ENCODE measurements at places on chromosomes 7 and 10.

DNA sequence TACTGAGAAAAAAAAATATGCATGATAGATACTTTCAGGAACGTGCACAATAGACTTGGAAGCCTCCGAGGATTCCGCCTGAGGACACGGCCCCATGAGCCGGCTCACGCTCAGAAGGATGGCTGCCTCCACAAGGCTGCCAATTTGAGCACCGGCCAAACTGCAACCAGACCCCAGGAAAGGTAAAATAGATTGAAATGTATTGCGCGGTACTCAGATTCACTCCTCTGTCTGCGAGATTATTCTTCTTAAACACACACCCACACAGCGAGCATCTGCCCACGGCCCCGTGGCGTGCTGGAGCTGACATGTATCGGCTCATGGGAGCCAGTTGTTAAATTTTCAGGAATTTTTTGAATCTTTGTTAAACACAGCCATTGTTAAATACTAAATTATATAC, 653.2 kb upstream of the MKI67 start:
- no peak for DNase-seq

DNA sequence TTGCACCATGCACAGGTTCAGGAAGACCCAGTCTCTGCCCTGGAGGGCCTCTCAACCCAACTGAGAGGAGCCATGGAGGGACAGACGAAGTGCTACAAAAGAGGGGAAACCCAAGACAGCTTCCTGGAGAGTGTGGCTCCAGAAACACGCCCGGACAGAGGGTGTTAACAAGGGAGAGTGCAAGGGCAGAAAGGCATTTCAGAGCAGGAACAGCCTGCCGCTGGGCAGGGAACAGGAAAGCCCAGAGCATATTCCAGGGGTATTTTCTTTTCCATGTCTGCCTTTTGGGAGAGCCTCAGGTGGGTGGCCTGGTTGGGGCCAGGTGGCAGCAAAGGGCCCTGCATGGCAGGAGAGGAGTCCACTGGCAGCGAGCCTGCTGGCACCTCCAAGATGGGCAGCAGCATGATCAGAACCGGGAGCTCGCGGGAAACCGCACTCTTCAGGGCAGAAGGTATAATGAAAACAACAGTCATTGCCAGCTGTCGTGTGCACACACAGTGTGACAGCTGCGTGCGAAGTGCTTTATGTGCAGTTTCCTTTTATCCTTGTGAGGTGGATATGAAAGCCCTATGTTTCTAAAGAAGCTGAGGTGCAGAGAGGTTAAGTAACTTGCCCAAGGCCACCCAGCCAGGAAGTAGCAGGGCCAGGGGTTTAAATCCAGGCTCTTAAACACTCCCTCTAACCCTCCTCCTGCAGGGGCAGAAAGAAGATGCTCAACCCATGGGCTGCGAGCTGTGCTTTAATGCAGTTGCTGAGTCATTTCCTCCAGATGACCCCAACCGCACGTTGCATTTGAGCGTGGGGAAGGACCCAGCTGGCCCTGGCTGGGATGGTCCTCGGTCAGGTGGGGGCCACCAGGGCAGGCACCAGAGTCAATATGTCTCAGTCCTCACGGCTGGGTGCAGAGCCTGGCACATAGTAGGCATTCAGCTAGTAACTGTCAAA, 128.6 kb downstream of the OAT start:
- DNase-seq = peak; percentile 43

DNA sequence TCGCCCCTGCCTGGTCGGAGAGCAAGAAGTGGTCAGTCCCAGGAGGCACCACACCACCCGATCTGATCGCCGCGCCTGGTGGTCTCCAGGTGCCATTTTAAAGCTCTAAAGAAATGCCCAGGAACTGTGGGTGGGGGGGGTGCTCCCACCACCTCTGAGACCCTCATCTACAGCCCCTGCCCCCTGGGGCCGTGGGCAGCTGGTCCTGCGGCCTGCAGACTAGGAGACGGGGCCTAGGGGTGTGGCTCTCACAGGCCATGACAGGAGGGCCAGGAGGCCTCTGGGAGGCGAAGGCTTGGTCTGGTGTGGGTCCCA, 55.8 kb upstream of the TNRC18 start:
- no peak for DNase-seq

- DNase-seq = no peak
Measured at GRCh38 chr7:80630608-80631405, 7.6 kb upstream of the CD36 start.

DNA sequence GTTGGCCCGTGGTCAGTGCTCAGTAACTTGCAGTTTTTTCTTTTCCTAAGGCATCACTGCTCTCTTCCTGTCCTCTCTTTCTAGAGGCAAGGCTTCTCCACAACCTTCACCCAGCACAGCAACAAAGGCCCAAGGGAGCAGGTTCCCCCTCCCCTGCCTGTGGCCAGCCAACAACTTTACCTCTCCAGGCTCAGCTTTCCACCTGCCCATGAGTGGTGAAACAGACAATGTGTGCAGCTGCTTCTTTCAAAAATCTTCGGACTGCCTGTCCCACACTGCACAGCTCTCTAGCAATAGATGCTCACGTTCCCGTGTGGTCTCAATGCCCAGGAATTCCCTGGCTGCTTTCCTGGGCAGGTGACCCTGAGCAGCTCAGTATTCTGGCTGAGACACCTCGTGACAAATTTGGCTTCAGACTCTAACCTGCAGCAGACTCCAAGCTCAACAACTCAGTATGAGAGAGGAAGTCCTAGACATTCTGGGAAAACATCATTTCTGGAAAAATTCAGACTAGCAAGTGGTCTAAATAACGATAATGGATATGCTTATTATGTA, 28.9 kb upstream of the TMEM72 start:
- no peak for DNase-seq

DNA sequence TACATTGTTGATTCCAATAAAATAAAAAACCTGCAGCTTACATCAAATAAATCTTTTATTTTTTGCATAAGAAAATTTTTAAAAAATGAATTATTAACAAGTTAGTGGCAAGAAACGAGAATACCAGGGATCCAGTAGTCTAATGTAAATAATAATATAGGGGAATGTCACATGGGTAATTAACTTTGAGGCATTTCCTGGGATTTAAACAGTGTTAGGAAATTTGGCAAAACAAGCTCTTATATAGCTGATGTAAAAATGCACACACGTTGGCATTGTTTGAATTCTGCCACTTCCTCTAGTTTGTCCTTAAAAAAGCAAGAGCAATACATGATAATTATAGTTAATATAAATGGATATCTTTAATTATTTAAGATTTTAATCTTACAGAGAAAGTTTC, 768.6 kb downstream of the CNTNAP2 start:
- DNase-seq = no peak

GRCh38 chr7:44402401-44403060, 77.1 kb upstream of the CAMK2B start:
- DNase-seq = no peak
